ENCODE measurements at places on chromosomes 16 and 17. TPM values are rescaled to one million over a fixed set of nuclear protein-coding genes. Genes with fewer than 3 reads are reported as not detected.

DNA sequence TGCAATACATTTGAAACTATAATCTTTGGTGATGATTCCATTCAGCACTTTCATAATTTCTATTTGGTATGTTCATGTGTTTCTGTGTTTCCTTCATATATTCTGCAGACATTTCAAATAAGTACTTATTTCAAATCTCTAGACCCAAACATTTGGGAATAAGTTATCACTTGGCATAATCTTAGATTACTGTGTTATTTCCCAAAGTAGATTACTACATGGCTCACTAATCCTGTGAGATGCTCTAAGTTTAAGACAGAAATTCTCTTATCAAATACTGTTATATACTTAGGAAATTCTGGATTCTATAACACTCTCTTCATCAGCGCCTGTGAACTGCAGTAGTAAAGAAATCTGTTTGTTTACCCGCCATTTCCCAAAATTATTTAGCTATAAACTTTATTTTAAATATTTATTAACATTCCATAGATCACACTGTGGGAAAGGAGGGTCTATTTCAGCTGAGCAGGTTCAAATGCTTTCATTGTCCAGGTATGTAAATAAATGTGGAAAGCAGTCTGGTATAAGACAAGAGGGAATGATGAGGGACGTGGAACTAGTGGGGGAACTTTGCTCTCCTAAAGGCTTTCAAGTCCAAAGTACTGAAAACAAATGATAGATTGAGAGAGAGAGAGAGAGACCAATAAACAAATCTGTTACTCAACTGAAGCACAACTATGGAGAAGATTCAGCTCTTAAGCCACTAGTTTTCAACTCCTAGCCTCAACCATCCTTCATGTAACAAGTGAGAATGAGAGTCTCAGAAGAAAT is 61.8 kb upstream of the TOM1L1 start:
- no peaks in the 10 kb centered on the region for H3K27me3 ChIP-seq
- no peak for DNase-seq
- H3K4me3 ChIP-seq: no peak overlapping the region

- H3K27me3 ChIP-seq: no peaks in the 10 kb centered on the region
- no peak overlapping the region for H3K4me3 ChIP-seq
- no peak for DNase-seq
- no peak overlapping the region for H3K27ac ChIP-seq
- H3K36me3 ChIP-seq: no peaks in the 10 kb centered on the region
Measured at GRCh38 chr17:9868552-9868951, 36.5 kb downstream of the RCVRN start.

The CCL11 gene
- not detected for polyA plus RNA-seq

- DNase-seq: no peak
- no peaks in the 10 kb centered on the region for H3K4me1 ChIP-seq
- no peak overlapping the region for H3K27ac ChIP-seq
- no peaks in the 10 kb centered on the region for H3K27me3 ChIP-seq
- H3K36me3 ChIP-seq: no peaks in the 10 kb centered on the region
- no peak overlapping the region for H3K4me3 ChIP-seq
Measured at GRCh38 chr17:56119936-56120335, 33.3 kb upstream of the ANKFN1 start.
